ENCODE measurements at places on chromosomes 11 and 22.

GRCh38 chr11:13577881-13578280, 82.1 kb upstream of the PTH start:
- DNase-seq, result no peak

DNA sequence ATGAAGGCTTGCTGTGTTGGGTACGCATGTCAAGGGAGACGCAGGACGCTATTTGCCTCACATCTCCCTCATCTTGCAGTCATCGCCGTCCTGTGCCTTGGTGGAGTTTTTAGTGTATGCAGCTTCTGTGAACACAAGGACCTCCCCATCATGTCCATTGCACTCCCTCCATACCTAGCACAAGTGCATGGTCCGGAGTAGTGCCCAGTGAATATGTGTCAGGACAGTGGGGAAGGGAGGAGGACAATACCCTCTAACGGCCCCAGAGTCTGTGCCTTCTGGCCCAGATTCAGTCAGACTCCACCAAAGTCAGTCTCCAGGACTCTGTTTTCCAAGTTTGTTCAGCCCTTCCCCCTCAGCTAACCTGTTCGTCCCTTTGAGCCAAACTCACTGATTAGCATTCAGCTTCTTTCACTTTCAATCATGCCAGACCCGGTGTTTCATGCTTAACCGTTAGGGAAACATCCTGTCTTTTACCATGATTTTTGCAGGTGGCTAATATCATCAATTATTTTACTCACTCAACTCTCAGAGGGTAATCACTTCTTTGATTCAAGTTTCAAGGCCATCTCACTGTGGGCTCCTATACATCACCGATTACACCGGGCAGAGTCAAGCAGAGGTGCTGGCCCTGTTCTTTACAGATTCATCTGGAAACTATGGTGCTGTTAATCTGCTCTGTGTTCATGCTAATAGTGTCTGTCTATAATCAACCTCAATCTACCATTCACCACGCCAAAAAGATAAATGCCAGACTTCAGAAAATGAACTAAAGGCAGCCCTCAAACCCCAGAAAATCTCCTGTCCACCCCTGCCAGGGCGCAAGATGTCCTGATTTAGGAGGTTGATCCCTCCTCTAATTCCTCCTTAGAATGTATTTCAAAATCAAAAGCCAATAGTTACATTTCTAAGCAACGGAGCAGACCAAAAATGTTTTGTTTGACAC, 156.5 kb downstream of the RRAS2 start:
- DNase-seq, result no peak

- no peak for DNase-seq
Measured at GRCh38 chr22:48537343-48537680, 1290.4 kb downstream of the BRD1 start.

- DNase-seq, result peak; percentile 42
Measured at GRCh38 chr11:60985991-60986915, 14.8 kb downstream of the CD6 start.

GRCh38 chr22:38753948-38754750, 1.6 kb downstream of the SUN2 start:
- no peak for DNase-seq

DNA sequence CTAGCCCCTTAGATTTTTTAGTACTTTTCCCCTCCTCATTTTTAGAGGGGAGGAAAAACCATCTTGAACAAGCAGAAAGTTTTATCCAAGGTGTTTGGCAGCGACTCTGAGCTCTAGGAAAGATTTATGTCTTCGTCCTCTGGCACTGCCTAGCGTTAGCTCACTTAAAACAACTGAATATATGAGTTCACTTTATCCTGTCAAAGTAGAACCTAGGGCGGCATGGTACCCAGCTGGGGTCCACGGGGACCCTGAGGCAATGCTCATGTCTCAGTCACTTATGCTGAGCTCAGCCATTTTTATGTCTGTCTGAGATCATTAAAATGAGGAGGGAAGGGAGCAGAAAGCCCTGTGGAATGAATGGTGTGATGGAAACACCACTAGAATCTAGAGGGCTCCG, 14.2 kb upstream of the VSIG10L2 start:
- DNase-seq, result no peak

GRCh38 chr11:112012874-112013273, 12.3 kb upstream of the DLAT start:
- no peak for DNase-seq

DNA sequence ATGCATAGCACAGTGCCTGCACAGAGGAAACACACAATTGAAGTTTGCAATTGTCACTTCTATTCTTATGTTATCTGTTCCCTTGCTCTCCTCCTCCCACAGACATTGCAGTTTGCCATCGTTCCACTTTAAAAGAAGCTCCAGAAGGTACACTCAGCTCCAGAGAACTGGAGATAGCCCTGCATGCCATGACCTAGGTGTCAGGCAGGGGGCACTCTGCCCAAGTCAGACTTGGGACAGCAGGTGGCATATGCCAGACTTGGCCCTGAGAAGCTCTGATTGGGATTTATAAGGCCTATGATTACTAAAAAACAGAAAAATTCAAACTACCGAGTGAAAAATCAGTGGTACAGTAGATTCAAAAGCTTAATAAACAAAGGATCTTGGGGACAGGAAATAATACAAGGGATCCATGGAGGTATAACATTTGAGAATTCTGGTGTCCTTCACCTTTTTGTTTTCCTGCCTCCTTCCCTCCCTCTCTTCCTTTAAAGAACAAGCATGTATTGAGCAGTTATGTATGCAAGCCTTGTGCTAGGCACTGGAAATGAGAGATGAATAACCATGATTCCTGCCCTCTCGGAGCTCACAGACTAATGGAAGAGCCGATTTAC, 40.0 kb downstream of the TENM4 start:
- peak; percentile 24 for DNase-seq

DNA sequence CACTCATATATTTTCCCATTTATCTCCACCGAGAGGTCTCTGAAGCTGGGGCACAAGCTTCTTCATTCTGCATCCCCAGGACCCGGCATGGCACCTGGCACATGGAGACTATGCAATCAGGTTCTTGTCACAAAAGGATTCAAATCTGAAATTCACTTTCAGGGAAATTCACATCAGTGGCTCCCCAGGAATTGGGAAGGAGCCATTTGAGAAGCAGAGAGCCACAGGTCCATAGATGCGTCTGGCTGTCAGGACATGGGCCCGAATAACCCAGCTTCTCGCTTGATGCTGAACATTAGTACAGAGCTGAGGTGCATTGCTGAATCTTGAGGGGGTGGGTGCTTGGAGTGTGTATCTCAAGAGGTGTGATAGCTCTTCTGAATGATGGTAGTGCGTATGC, 82.5 kb downstream of the TSPAN18 start:
- DNase-seq, result no peak

GRCh38 chr11:46392421-46393230, 1.1 kb upstream of the CHRM4 start:
- DNase-seq, result peak; percentile 87

GRCh38 chr22:38258895-38259294, 13.9 kb downstream of the TMEM184B start:
- no peak for DNase-seq

GRCh38 chr22:38886333-38886732, 14.3 kb upstream of the CBX6 start:
- DNase-seq, result no peak
